ENCODE measurements at places on chromosomes 5 and 9.
A peak's percentile ranks its signal among the peaks of the same experiment; 100 is the strongest.

DNA sequence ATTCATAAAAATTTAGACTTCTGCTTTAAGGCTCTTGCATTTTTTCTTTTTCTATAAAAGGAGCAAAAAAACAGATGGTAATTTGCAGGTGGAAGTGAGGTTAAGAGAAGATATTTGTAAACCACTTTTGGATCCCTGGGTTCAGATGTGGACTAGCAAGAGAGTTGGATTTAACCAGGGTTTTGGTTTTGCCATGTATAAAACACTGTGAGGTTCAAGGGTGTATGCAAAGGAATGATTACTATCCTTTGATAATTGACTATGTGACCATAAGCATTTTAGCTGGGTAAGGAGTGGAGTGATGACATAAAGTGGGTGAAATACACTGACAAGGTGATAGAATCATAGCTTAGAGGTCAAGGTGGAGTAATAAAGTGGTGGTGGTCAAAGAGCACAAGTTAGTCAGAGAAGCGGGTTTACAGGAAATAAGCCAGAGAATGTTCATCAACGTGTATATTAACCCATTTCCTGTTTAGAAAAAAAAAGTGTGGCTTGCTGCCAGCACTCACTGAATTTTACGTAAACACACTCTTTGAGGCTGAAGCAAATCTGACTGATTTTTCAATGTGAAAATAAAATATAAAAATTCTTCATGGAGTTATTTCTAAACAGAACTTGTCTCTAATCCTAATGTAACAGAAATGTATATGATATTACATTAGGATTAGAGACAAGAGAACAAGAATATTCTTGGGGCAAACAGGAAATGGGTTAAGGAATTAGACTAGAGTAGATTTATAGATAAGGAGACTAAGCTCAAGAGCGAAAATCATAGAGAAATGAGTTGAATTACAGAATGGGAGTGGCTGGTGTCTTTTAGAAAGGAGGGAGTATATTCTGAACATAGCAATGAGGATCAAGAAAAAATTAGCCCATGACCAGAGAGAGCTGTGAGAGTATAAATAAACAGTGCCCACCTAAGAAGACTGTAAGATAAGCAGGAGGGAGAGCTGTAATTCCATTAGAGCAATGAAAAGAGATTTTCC lies 74.5 kb downstream of the CDKN2A start:
- DNase-seq, result peak; percentile 45

DNA sequence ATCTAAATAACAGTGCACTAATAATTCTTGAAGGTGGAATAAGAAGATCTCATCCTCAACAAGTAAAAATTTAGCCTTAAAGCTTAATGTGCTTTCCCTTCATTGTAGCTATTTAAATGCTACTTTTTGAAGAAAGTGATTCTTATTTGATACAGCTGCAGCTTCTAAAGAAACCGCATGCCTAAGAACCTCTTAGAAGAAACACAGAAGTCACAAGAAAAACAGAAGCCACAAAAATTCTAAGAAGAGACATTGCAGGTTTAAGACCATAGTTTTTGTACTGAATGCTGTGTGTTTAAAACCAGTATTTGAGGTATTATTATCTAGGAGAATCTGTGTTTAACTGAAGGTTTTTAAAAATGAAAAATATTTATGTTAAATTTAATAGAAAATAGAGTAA lies 68.3 kb downstream of the PPIP5K2 start:
- no peak for DNase-seq

DNA sequence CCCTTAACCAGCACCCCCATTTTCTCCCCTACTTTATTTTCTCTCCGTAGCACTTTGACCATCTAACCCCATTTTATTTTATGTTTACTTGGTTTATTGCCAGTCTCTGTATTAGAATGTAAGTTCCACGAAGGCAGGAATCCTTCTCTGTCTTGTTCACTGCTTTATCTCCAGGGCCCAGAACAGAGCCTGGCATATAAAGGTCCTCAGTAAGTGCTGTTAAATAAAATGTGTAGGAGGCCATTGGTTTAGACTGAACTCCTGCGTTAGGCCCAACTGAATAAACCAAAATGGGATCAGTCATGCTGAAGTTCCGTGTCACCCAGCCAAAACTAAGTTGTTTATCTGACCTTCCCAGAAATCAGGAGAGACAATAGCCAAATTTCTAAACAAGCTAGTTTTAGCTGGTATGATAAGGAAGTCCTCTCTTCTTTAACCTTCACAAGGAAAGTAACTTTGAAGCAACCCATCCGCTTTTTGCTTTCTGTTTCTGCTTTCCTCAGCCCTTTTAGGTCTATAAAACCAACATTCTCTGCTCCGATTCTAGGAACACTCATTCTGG lies 29.0 kb upstream of the CCNJL start:
- no peak for DNase-seq

DNA sequence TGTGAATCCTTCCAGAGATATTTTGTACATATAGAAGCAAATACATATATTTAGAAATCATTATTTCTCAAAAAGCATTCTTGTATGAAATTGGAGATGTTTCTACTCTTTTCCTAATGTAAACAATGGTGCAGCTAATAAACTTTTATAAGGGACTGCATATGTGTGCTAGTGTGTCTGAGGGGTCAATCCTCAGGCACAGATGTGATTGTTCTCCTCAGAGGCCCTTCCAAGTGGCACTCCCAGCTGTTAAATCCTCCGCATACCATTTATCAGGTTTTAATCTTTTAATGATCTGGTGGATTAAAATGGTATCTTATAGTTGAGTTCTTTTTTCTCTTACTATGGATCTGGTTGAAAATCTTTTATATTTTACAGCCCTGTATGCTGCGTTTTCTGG lies 5.6 kb upstream of the OMD start:
- no peak for DNase-seq

- DNase-seq, result no peak
Measured at GRCh38 chr9:129182625-129183494, 4.8 kb upstream of the IER5L start.

DNA sequence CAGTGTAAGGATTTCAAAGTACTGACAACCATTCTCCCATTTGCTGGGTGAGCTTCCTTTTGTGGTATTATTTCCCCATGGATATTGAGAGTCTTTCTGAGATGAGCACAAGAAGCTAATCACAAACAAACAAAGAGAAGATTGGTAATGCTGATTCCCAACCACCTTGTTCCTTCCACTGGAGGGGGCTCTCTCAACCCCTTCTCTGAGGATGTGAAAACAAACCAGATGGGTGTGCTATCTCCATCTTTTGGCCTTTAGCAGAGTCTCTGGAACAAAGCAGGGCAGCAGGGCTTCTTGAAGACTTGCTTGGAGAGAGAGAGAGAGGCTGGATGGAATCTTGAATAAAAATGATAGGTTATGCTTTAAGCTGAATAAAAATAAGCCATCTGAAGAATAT lies 576.7 kb upstream of the ZNF462 start:
- no peak for DNase-seq

DNA sequence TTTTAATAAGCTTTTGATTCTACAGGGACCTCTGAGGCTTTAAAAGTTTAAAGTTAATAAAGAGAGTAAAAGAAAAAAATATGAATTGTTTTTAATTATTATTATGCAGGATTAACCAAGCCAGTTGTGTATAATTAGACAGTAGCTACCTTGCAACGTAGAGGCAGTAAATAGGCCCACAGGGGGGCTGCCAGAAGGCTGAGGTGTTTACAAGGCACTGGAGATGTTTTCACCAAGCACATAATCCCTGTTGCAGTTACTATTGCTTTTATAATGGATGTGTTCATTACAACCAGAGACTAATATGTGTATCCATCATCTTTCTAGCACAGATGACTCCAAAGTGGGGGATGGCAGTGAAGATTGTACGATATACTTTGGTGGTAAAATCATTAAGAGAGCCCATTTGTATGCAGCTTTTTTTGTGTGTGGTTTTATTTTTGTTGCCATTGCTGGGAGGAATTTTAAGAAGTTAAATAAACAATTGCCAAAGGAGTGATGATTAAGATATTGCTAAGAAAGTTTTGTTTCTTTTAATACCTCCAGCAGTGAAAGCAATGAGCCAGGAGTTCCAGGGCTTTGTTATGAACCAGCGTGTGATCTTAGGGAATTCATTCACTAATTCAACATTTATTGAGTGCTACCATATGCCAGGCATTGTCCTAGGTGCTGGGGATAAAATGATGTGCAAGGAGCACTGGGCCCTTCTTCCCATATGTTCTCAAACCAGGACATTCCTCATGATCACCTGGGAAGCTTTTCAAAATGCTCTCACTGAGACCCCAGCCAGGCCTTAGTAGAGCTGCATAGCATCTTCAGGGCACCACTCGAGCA lies 138.7 kb upstream of the EFNA5 start:
- DNase-seq, result no peak

- DNase-seq, result no peak
Measured at GRCh38 chr5:93100976-93101375, 480.0 kb downstream of the NR2F1-AS1 start.

- DNase-seq, result no peak
Measured at GRCh38 chr9:128247226-128247803, 28.5 kb downstream of the GOLGA2 start.

DNA sequence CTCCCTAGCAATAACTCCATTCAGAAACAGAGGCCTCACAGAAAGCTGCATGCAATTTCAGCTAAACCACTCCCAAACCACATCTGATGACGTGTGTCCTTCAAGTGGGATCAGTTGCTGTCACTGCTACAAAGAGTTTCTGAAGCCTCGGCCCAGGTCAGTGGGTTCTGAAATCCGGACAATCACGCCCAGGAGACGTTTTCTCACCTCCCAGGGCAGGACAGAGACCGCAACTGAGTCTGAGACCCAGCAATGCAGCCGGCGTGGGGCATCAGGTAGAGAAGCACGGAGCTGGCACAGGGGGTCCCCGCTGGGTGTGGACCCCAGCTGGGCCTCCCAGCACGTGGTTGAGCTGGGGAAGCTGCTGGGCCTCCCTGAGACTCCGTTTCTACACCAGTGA lies 2.6 kb upstream of the UBE2QL1 start:
- no peak for DNase-seq

DNA sequence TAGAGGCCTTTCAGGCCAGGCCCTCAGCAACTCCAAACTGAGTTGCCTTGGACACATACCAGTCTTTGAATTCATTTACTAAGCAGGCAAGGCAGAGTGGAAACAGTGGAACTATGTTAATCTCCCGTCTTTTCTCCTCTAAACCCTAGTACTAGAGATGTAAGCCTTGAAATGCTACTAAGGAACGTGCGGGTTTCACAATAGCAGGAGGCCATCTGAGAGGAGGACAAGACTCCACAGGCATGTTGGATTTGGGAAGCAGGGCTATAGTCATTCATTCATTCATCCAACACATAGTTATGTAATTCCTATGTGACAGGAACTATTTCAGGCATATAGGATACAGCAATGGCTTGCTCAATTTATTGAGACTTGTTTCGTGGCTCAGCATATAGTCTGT lies 3.3 kb upstream of the OCLN start:
- no peak for DNase-seq

GRCh38 chr9:84642553-84643141 lies 26.9 kb upstream of the NTRK2 start:
- DNase-seq, result no peak

DNA sequence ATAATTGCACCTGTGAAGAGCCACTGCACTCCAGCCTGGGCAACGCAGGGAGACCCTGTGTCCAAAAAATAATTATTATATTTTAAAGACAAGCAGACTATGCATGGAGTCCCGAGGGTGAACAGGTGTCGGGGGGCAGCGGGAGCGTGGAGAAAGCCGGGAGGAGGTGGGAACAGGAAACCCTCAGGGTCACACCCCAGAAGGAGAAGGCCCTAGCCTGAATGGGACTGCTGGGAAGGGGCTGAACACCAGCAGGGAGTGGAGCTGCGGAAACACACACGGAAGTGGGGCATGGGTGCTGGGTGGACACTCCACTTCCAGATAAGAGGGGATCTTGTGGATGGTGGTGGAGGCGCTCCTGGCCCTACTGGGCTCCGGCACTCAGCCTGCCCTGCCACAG lies 12.8 kb downstream of the SURF6 start:
- DNase-seq, result no peak

GRCh38 chr5:55387865-55388264 lies 80.1 kb downstream of the MTREX start:
- no peak for DNase-seq

GRCh38 chr9:14314424-14314928 lies 535 bp upstream of the NFIB start:
- no peak for DNase-seq
